ENCODE measurements at places on chromosomes 5 and 9. TPM values are rescaled to one million over a fixed set of nuclear protein-coding genes. Genes with fewer than 3 reads are reported as not detected.

The SNCAIP gene
- not detected for total RNA-seq

The CDC20B gene
- total RNA-seq: not detected

The RGP1 gene
- total RNA-seq: 26.5 TPM

The FCN1 gene
- total RNA-seq: 27.8 TPM

GRCh38 chr9:122334916-122335315 is 35.9 kb upstream of the PTGS1 start:
- no peak for DNase-seq

- no peak for DNase-seq
Observed at GRCh38 chr9:13165956-13166355, 113.5 kb downstream of the MPDZ start.

GRCh38 chr9:69046723-69047122 is 11.2 kb downstream of the FXN start:
- DNase-seq: no peak

GRCh38 chr5:169964246-169964645 is 16.0 kb downstream of the INSYN2B start:
- DNase-seq: no peak

GRCh38 chr9:89935801-89936200 is 331.0 kb downstream of the GADD45G start:
- no peak for DNase-seq

GRCh38 chr9:89039664-89040063 is 48.4 kb downstream of the S1PR3 start:
- DNase-seq: no peak

- no peak for DNase-seq
Observed at GRCh38 chr9:15541872-15542271, 11.0 kb upstream of the CCDC171 start.

DNA sequence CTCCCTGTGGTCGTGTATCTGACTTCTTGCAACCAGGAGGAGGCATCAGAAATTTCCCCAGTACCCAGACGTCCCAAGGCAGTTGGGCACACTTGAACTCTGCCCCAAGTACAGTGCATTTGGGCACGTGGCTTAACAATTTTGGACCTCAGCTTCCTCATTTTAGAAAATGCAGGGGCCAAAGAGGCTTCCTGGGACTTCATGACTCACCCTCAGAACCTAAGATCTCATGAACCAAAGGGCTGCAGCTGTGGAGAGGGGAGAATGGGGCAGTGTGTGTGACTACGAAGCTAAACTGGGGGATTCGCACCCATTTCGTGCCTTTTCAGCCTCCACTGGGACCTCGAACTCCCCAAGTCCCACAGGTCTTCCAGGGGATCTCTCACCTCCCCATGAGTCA is 59.2 kb downstream of the SYK start:
- no peak for DNase-seq
